ENCODE measurements at places on chromosomes 11 and 22. TPM values are rescaled to one million over a fixed set of nuclear protein-coding genes. Genes with fewer than 3 reads are reported as not detected.
A peak's percentile ranks its signal among the peaks of the same experiment; 100 is the strongest.

WNT11 gene
- total RNA-seq, result 9.3 TPM

GSTT2 gene
- 4.3 TPM for total RNA-seq

CHADL gene
- 1.9 TPM for total RNA-seq

C22orf23 gene
- total RNA-seq, result 0.56 TPM

CKAP5 gene
- total RNA-seq, result 71.4 TPM

CD3D gene
- not detected for total RNA-seq

DNA sequence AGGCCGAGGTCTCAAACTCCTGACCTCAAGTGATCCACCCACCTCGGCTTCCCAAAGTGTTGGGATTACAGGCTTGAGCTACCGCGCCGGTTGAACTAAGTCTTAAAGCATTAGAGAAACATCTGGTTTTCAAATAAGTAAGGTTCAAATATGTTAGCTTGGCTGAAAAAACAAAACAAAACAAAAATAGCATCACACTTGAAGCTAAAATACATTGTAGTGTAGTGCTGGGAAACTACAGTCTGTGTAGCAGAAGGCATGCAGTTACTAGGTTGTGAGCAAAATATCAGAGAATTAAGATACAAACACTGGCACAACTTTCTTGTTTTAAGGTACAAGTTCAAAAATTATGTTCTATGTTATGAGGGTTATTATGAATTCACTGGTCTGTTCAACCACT is 224.8 kb upstream of the CHORDC1 start:
- no peak for ATAC-seq

DNA sequence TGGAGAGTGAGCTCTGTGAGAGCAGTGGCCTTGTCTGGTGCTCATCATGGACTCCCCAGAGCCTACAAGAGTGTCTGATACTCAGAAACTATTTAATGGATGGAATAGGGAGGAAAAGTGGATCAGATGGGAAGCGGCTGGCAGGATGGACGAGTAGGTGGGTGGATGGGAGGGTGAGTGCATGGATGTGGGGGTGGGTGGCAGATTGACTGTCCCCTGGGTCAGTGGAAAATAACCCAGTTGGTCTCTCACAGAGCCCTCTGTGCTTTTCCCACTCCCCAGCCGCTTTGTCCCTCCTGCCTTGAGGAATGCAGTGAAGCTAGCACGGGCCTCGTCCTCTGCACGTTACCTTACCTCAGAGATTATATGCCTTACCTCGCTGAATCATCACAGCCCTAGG is 5.9 kb downstream of the SPI1 start:
- no peak for ATAC-seq

DNA sequence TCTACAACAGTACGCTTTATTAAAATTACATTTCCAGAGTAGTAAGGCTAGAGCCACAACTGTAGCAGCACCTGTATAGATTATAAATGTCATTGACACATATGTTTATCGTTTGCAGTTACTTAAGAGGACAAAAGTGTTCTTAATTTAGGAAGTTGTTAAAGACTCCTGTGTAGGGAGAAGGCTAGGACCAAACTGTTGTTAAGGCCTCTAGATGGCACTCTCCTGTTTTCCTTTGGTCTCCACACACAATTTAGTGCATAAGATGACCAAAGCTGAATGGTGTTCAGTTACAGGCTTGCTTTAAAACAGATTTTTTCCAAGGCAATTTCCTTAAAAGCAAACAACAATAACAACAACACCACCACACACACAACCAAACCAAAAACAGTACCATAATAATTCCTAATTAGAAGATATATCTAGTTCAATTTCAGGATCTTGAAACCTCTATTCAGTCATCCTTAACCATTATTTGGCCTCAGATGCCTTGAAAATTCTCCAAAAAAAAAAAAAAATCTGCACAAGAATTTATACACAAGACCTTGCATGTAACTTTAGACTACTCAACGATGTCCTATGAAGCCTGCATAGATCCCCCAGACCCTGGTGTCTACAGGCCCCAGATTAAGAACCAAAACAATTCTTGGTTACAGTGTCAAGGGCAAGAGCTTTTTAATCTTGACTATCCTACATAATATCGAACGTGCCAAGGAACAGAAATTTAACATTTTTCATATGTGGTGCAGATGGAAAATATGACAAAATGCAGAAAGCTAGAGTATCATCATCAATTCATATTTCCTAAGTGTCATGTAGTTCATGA is 42.6 kb upstream of the APOA1 start:
- ATAC-seq, result peak; percentile 100

DNA sequence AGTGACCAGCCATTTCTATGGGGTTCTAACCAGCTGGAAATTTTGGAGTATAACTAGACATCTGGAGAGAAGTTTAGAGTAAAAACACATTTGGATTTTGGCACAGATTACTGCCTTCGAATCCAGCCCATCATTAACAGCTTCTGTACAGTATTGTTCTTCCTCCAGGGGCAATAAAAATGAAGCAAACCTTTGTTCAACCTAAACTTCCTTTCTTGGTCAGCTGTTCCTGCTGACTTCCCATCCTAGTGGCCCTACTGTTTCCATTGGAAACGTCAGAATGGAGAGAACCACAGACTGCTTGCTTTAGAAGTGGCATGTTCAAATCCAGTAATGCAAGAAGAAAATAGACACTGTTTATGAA is 203.7 kb upstream of the MTMR2 start:
- no peak for ATAC-seq

DNA sequence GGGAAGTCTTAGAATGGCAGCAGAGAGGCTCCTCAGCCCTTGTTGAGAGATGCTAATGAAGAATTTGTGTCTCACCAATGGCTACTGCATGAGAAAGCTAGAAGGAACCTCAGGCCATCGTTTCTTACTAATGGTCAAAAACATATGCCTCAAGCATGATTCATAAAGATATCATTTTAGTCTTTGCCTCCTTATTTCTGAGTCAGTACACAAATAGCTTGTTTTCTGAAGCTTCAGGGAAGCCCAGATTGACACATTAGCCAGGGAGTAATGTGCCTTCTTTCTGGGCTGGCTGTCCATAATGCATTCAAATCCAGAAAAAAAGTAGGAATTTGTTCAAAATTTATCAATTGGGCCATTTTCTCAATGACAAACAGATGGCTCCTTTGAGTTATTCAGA is 169.4 kb upstream of the ZBED5 start:
- ATAC-seq, result peak; percentile 20
